ENCODE measurements at places on chromosomes 1 and 21.

DNA sequence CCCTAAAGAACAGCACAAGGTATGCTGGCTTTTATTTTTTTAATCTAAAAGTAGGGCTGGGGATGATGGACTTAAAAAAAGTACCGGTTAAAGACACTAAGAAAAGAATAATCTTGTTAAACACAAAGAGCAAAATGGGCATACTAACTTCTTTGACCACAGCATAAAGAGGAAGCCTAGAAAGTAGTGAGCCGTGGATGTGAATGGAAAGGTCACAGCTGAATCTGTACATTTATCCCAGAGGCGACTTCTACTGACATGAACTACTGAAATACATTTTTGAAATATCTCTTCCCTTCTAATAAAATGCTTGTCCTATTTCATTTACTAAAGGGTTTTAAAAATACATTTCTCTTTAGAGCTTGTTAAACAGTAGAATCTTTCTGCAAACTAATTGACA is 140.7 kb downstream of the SLC45A1 start:
- H3K27me3 ChIP-seq: no peaks in the 10 kb centered on the region
- H3K36me3 ChIP-seq: peaks cover 4% of the 10 kb centered on the region
- H3K4me1 ChIP-seq: peaks cover 21% of the 10 kb centered on the region
- no peak overlapping the region for H3K4me3 ChIP-seq

DNA sequence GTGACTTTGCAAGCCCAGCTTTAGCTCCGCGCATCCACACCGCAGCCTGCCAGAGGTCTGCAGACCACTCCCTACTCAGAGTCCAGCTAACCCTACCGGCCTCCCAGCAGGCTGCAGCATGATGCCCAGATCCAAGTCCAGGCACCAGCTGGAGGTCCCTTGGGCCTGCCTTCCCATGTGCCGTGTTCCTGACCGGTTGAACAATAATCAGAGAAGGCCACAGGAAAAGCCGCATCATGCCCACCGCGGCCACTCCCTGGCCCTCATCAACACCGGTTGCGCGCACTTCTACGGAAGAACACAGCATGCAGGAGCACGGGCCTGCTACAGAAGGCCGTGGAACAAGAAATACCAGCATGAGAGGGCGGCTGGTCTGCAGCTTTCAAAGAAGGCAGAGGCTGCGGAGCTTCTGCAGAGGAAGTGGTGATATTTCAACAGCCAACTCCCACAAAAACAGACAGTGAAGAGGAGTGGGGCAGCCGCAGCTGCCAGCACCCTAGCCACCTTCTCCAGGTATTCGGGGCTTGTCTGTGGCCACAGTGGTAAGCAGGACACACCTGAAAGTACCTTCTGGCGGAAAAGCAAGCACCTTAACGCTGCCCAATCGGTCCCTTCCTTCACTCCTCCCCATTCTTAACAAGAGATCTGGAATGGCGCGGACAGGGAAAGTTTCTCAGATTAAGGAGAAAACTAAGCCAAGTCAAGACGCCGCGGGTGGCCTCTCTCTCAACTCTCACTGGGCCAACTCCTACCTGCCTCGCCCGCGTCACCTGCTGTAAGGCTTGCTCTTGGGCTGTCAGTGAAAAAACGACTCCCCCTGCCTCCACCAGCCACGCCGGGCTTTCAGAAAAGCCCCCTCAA is 1.5 kb downstream of the PGBD5 start:
- peaks cover 66% of the 10 kb centered on the region for H3K27me3 ChIP-seq
- no peak for DNase-seq
- peaks cover 16% of the 10 kb centered on the region for H3K4me1 ChIP-seq
- H3K4me3 ChIP-seq: no peak overlapping the region
- no peaks in the 10 kb centered on the region for H3K36me3 ChIP-seq

DNA sequence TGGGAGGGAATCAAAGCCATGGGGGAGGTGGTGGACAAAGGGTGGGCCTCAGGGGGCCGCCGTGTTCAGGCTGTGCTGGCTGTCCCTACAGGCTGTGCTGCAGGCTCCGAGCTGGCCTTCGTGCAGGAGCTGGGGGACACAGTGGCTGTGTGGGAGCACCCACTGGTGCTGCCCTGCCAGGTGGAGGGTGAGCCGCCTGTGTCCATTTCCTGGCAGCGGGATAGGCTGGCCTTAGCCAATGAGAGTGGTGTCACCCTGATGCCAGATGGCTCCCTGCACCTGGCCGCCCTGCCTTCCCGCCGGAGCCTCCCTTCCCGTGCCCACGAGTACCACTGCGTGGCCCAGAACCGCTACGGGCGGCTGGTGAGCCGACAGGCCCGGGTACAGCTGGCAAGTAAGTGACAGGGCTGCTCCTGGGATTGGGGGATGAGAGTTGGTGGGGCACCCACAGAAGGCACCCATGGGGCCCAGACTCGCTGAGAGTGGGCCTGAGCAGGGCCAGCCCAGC is 20.2 kb downstream of the SLC27A3 start:
- no peak overlapping the region for H3K4me3 ChIP-seq
- peaks cover 9% of the 10 kb centered on the region for H3K4me1 ChIP-seq
- no peaks in the 10 kb centered on the region for H3K27me3 ChIP-seq
- H3K27ac ChIP-seq: no peak overlapping the region
- H3K36me3 ChIP-seq: peaks cover 16% of the 10 kb centered on the region

DNA sequence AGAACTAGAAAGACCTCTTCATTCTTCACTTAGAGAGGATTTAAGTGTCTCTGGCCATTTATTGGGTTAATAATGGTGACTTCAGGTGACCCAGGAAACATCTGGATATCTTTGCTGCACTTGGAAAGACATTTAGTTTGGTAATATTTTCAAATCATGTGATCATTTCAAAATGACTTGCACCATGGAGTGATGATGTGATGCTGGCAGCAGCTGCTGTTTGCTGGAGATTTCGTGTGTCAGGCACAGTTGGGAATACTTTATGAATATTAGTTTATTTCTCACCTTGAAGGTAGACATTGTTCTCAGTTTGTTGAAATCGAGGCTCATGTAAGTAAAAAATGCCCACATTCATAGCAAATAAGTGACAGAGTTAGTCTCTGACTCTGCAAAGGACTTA is 236.0 kb downstream of the DISC1 start:
- H3K27me3 ChIP-seq: no peaks in the 10 kb centered on the region
- DNase-seq: no peak
- no peak overlapping the region for H3K27ac ChIP-seq
- no peaks in the 10 kb centered on the region for H3K36me3 ChIP-seq
- H3K4me3 ChIP-seq: no peak overlapping the region

DNA sequence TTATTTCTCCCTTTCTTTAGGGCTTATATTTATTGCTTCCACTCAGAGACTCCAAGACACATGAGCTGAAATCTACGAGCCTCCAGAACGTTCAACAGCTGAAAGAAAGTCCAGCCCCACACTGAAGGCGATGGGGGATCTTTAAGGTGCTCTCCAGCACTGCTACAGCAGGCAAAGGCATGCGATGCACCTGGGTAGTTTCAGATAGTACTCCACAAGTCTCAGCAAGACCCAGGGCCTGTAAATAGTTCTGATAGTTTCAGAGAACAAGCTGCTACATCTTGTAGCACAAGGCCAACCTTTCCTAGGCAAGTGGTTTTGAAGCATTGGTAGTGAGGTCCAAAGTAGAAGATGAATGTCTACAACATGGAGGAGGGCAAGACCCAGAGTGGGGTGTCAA is 2.2 kb upstream of the HSD3B1 start:
- H3K27me3 ChIP-seq: no peaks in the 10 kb centered on the region
- H3K36me3 ChIP-seq: no peaks in the 10 kb centered on the region
- H3K4me1 ChIP-seq: no peaks in the 10 kb centered on the region
- H3K27ac ChIP-seq: no peak overlapping the region

GRCh38 chr1:116834595-116834994 is 75.1 kb upstream of the PTGFRN start:
- DNase-seq: no peak
- no peak overlapping the region for H3K27ac ChIP-seq
- no peaks in the 10 kb centered on the region for H3K4me1 ChIP-seq

DNA sequence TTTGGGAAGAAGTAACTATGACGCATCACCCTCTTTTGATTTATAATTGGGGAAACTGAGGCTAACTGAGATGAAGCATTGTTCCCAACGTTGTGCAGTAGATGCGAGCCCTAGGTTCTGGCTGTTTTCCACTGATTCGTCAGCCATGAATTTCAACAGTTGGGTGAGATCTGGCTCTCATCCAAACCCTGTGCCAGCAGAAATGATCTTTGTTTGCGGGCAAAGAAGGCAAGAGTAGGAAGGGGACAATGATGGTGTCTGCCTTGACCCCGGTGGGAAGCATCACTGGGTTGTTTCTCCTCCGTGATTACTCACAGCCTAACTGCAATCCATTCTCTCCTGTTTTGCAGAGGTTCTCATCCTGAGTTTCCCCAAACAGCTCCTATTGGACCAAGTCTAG is 142.3 kb downstream of the MIS18A start:
- no peak overlapping the region for H3K4me3 ChIP-seq
- H3K4me1 ChIP-seq: no peaks in the 10 kb centered on the region
- H3K27me3 ChIP-seq: no peaks in the 10 kb centered on the region
- DNase-seq: no peak

DNA sequence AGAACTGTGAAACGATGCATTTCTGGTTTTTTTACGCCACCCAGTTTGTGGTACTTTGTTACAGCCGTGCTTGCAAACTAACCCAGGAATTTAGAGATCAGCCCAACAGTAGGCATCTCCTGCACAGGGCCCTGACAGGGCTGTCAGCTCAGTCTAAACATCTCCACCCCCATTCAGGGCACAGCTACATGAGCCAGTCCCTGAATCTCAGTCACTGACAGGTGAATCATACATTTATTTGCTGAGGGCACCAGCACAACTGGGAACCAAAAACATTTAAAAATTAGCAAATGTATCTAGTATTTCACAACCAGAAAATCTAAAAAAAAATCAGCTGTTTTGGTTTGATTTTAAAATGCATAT is 30.7 kb downstream of the PRDX6 start:
- no peaks in the 10 kb centered on the region for H3K27me3 ChIP-seq
- no peaks in the 10 kb centered on the region for H3K36me3 ChIP-seq
- H3K27ac ChIP-seq: peak overlapping the region; percentile 92
- DNase-seq: no peak

- no peaks in the 10 kb centered on the region for H3K27me3 ChIP-seq
- no peak for DNase-seq
- H3K27ac ChIP-seq: no peak overlapping the region
- no peaks in the 10 kb centered on the region for H3K36me3 ChIP-seq
- H3K4me1 ChIP-seq: no peaks in the 10 kb centered on the region
- no peak overlapping the region for H3K4me3 ChIP-seq
Measured at GRCh38 chr21:15130751-15131150, 66.0 kb upstream of the NRIP1 start.

- no peak overlapping the region for H3K27ac ChIP-seq
- no peaks in the 10 kb centered on the region for H3K36me3 ChIP-seq
- no peaks in the 10 kb centered on the region for H3K4me1 ChIP-seq
- H3K4me3 ChIP-seq: no peak overlapping the region
Measured at GRCh38 chr21:35485364-35485763, 436.3 kb upstream of the RUNX1 start.

DNA sequence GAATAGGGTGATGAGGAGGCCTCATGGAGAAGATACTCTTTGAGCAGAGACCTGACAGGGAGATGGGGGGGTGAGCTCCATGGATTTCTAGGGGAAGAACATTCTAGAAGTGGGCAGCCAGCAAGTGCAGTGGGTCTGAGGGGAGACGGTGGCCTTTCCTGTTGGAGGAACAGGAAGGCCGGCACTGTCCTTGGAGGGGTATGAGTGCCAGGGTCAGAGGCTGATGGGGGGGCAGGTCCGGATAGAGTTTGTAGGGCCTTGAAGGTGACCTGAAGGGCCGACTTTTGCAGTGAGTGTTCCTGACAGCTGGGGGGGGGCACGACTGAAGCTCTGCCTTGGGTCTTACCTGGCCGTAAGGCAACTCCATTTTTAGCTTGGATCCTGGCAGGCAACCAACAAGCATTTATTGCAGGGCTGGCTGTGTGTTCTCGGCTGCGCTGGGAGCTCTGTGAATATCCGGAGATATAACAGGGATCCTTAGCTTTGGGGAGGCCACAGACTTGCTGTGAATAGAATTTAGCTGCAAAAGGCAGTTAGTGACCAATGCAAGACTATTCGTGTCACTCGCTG is 130.6 kb downstream of the MRPS6 start:
- H3K4me1 ChIP-seq: peaks cover 36% of the 10 kb centered on the region
- no peak for DNase-seq
- H3K27me3 ChIP-seq: no peaks in the 10 kb centered on the region
- peak overlapping the region; percentile 69 for H3K27ac ChIP-seq
- no peak overlapping the region for H3K4me3 ChIP-seq
- H3K36me3 ChIP-seq: no peaks in the 10 kb centered on the region

- no peak within 1 kb of the TSS for H3K27ac ChIP-seq
- no peak for DNase-seq
- no peaks in the 10 kb centered on the region for H3K36me3 ChIP-seq
- H3K4me3 ChIP-seq: peak within 1 kb of the TSS; percentile 67
- peaks cover 20% of the 10 kb centered on the region for H3K4me1 ChIP-seq
Measured at GRCh38 chr1:239386453-239387303, at the start of gene CHRM3. CHRM3 (plus strand) TSS chr1:239386568; CDS start chr1:239907452, 520,884 bp downstream.

GRCh38 chr21:27565364-27565763 is 598.5 kb upstream of the ADAMTS5 start:
- no peaks in the 10 kb centered on the region for H3K27me3 ChIP-seq
- no peaks in the 10 kb centered on the region for H3K36me3 ChIP-seq

GRCh38 chr1:33118274-33118673 is 37.3 kb downstream of the AZIN2 start:
- no peak overlapping the region for H3K27ac ChIP-seq
- peaks cover 11% of the 10 kb centered on the region for H3K36me3 ChIP-seq
- no peak for DNase-seq
- no peaks in the 10 kb centered on the region for H3K27me3 ChIP-seq

GRCh38 chr1:55622074-55622473 is 406.9 kb upstream of the USP24 start:
- no peaks in the 10 kb centered on the region for H3K36me3 ChIP-seq
- no peak for DNase-seq
- no peaks in the 10 kb centered on the region for H3K27me3 ChIP-seq
- H3K27ac ChIP-seq: no peak overlapping the region

DNA sequence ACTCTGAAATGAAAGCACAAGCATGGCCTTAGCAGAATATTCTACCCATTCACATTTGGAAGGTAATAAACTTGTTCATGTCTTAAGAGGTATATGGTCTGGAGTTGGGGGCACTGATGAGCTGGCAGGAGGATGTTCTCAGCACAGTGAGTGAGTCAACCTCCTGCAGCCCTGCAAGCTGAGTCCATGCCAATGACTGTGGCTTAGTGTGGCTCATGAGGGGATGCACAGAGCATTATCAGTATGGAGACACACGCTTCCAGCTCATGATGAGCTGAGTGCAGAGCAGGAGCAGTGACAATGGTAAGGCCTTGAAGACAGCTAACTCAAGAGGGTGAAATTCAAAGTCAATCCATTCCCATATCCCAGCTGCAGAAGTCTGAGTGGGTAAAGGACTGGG is 102.3 kb downstream of the TNFSF18 start:
- no peak overlapping the region for H3K4me3 ChIP-seq
- H3K4me1 ChIP-seq: peaks cover 2% of the 10 kb centered on the region
- no peaks in the 10 kb centered on the region for H3K27me3 ChIP-seq
- H3K27ac ChIP-seq: no peak overlapping the region
- no peaks in the 10 kb centered on the region for H3K36me3 ChIP-seq
- DNase-seq: peak; percentile 92

DNA sequence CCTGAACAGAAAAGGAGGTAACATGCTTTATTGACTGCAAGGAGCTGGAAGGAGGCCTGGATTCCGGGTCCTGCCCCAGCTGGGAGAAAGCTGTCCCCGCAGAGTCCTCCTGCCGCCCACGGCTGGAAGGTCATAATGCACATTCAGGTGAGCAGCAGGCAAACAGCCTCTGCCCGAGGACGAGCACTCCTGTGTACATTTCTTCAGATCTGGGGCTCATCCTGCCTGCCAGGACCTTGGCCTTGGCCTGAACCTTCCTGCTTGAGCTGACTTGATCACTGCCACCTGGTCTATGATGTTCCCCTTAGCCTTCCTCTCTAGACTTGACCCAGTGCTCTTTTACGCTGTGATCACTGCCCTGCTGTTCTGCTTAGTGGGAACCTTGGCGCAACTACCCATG is 17.9 kb upstream of the ZNF436 start:
- no peak overlapping the region for H3K27ac ChIP-seq
- H3K36me3 ChIP-seq: peaks cover 10% of the 10 kb centered on the region
- no peak overlapping the region for H3K4me3 ChIP-seq
- H3K4me1 ChIP-seq: peaks cover 8% of the 10 kb centered on the region
- no peaks in the 10 kb centered on the region for H3K27me3 ChIP-seq
